ENCODE measurements at places on chromosomes 3 and 15. TPM values are rescaled to one million over a fixed set of nuclear protein-coding genes. Genes with fewer than 3 reads are reported as not detected.

GRCh38 chr3:9308298-9308990 lies 54.4 kb upstream of the THUMPD3 start:
- no peak for DNase-seq

DNA sequence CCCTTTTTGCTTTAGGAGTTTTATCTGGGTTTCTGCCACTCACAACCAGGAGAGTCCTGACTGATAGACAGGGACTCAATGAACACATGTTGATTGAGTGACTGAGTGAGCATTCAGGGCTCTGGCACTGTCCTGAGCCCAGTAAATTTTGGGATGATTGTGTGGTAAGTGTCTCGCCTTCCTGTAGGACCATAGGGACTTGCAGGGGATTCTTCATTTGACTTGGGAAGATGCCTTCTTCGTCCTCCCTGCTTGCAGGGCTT lies 22.3 kb upstream of the FLNB start:
- DNase-seq = no peak

- DNase-seq = no peak
Measured at GRCh38 chr15:80945605-80946004, 44.0 kb downstream of the MESD start.

GRCh38 chr3:62622553-62623174 lies 249.3 kb upstream of the FEZF2 start:
- DNase-seq = no peak

The ATP13A4 gene
- total RNA-seq = 36.6 TPM

- no peak for DNase-seq
Measured at GRCh38 chr3:101963902-101964362, 114.6 kb downstream of the NFKBIZ start.

- DNase-seq = no peak
Measured at GRCh38 chr3:124981472-124981871, 46.9 kb upstream of the MUC13 start.

- DNase-seq = no peak
Measured at GRCh38 chr3:167743799-167744198, 8.3 kb downstream of the SERPINI1 start.

- no peak for DNase-seq
Measured at GRCh38 chr15:63405159-63405558, 23.5 kb upstream of the CA12 start.

DNA sequence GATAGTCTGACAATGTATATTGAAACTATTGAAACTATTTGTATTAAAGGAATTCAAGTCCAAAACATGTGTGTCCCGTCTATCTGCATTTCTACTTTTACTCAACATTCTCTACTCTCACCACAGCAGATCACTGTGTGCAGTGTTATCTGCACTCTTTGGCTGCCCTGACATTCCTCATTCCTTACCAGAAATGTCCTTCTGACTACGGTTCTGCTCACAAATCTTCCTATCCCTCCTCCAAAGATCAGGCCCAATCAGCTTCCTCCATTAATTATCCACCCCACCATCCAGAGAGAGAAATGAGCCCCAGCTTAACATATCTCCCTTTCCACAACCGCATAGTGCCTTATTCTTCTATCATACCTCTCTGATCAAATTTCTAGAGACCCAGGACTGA lies 94.7 kb downstream of the TBL1XR1 start:
- DNase-seq = no peak

The CLASP2 gene
- total RNA-seq = 108 TPM

The EID1 gene
- 227 TPM for total RNA-seq

DNA sequence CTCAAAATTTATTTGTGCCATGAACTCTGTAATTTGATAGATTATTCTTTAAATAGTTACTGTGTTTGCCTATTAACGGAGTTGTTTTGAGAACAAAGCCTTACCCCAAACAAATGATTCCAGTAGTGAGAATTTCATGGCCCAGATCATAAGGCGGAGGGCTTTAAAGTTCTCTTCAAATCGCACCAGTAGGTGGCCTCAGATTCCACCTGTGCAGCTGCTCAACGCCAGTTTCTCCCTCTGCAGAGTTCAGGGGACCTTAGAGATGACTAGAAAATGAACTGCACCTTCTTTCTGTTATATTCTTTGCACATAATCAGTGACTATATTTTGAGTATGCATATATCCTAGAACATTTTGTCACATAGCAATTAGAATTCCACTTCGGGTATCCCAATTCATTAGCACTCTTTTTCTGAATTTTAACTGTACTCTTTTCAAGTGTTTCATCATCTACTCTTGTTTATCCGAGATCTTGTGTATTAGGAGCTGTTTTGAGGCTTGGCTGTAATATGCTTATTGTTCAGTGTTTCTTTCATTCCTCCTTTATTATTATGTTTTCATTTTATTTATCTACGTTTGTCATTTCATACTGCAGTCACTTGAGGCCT lies 232.6 kb upstream of the CHRM5 start:
- DNase-seq = no peak

- DNase-seq = no peak
Measured at GRCh38 chr3:16467393-16467792, 46.1 kb downstream of the RFTN1 start.

- DNase-seq = no peak
Measured at GRCh38 chr3:49428752-49429080, 408 bp downstream of the NICN1 start.

The OIP5 gene
- 0.44 TPM for total RNA-seq

The CCRL2 gene
- total RNA-seq = 4.1 TPM

- no peak for DNase-seq
Measured at GRCh38 chr3:124671106-124671505, 59.1 kb upstream of the UMPS start.

The DUOXA1 gene
- total RNA-seq = 1.0 TPM

- DNase-seq = no peak
Measured at GRCh38 chr15:52653431-52653964, 25.7 kb downstream of the ATOSA start.

Data from breast epithelium (tissue), 4 donors.